Naive thymus-derived CD8-positive, alpha-beta T cell (primary cell): ENCODE measurements at places on chromosomes 11 and 22.

DNA sequence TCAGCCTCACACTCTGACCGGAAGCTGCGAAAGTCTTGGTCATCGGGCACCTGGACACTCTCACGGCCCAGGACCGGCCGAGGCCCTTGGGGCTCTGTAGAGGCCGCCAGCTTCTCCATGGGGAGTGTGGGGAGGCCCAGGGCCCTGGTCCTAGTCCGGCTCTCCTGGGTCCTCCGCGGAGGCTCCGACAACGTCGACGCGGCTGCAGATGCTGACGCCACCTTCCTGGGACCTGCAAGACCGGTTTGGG, 12.9 kb downstream of the STARD10 start:
- no peak for DNase-seq

DNA sequence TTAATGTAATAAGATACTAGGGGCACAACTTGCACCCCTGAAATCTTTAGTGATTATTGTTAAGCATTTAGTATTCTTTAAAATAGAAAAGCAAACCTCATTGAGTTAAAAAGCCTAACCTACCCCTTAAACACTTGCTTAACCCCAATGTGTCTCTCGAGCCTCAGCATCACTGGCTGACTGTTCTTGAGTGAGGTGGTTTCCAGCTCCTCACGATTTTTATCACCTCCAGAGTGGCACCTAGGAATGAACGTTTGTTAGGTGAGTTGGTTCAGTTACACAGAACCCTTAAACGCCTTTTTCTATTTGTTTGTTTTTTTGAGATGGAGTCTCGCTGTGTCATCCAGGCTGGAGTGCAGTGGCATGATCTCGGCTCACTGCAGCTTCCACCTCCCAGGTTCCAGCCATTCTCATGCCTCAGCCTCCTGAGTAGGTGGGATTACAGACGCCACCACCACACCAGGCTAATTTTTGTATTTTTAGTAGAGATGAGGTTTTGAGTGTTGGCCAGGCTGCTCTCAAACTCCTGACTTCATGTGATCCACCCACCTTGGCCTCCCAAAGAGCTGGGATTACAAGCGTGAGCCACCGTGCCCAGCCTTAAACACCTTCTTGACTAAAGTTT, 13.7 kb downstream of the YWHAH start:
- no peak for DNase-seq

DNA sequence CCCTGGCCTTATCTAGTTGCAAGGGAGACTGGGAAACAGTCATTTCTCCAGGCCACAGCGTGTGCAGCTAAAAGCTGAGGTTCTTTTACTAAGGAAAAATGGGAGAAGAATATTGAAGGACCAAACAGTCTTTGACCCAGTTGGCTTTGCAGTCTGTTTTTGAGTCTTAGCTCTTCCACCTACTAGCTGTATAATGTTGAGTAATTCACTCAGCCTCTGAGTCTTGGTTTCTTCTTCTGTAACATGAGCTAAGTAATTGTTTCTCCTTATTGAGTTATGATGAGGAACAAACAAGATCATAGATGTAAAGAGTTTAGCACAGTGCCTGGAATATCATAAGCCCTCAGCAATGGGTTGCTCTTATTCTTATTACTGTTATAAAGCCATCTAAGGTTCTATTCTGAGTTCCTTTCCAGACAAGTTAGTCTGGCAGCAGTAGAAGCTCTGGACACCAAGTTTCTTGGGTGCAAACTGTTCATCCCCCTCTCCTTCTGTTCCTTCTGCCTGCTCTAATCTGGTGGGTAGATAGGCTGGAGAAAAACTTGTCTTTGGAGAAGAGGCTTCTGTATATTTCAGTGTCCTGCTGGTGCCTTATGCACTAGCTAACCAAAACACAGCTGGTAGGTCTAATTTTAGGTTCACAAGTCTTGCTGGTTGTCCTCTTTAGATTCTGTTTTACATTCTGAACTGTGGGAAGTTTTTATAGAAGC, 13.5 kb downstream of the TRIM44 start:
- DNase-seq, result no peak

- DNase-seq, result no peak
Observed at GRCh38 chr11:89381094-89381493, 110.1 kb downstream of the NOX4 start.

DNA sequence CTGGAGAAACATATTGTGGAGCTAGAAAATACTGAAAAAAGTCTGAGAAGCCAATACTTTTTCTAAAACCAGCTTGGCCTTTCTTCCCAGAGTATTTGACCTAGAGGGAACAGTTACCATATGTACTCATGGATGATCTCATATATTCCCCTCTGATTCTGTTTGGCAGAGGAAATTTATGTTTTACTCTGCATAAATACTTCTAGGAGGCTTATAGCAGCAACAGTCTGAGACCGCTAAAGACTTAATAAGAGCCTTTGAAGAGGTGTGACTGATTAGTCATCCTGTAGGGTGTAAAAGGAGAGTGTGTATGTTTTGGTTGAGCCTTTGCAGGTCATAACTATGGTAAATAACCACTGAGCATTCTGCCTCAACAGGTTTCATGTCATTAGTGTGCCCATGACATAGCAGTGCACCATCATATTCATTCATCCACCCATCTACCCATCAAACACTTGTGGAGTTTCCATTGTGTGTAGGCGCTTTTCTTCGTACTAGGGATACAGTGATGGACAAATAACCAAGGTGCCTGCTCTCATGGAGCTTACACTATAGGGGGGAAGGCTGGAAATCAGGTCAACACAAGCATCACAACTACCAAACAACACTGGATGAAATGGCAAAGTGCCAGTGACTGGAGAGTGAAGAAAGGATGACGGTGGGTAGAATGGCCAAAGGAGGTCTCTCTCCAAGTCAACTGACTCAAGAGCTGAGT, 44.5 kb downstream of the TRAF6 start:
- DNase-seq, result no peak

GRCh38 chr22:33192156-33192555, 134.0 kb upstream of the SYN3 start:
- DNase-seq, result no peak

GRCh38 chr22:42451499-42452145, 19.4 kb upstream of the NFAM1 start:
- no peak for DNase-seq

DNA sequence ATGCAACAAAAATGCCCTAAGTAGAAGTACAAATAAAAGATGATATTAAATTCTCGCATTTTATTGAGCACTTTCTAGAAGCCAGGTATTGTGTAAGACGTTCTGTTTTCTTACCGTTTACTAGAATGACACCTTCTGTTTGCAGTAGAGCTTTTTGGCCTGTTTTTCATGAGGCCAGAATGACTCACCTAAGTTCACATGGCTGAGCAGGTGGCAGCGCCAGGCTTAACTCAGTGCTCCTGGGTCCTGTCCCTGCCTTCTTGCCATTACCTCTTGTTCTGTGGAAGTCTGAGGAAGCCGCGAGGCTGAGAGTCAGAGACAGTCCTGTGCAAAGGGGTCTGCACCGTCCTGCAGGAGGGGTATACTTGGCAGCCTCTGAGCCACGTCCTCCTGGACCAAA, 113.8 kb downstream of the ATXN10 start:
- no peak for DNase-seq

GRCh38 chr11:93145390-93145915, 52.3 kb downstream of the SLC36A4 start:
- DNase-seq, result no peak

- DNase-seq, result no peak
Observed at GRCh38 chr22:44030051-44030701, 6.1 kb downstream of the PARVB start.

DNA sequence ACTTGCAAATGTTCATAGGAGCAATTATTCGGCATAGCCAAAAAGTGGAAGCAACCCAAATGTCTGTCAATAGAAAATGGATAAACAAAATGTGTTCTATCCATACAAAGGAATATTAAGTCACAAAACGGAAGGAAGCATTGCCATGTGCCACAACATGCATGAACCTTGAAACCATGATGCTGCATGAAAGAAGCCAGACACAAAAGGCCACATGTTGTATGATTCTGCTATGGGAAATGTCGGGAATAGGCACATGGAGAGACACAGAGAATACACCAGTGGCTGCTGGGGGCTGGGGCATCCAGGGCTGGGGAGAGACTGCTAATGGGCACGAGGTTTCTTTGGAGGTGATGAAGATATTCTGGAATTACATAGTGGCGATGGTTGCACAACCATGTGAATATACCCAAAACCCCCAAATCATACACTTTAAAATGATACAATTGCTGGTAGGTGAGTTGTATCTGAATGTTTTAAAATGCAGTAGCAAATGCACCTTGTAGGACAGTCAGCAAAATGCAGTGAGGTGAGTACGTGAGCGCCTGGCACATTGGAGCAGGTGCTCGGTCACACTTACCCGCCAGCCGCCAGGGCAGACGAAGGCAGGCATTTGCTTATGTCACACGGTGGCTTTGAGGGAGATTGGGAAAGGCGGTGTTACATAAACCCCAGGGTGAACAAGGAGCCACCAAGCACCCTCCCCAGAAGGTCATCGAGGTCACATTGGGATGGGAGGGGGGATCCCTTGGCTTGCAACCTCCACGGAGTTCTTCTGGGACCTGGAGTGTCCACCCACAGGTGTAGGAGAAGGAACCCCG, 6.3 kb upstream of the OSM start:
- DNase-seq, result no peak

- DNase-seq, result no peak
Observed at GRCh38 chr11:65377036-65377435, 5.4 kb downstream of the SLC25A45 start.

GRCh38 chr11:72240461-72241290, 3.3 kb downstream of the PHOX2A start:
- DNase-seq, result no peak

DNA sequence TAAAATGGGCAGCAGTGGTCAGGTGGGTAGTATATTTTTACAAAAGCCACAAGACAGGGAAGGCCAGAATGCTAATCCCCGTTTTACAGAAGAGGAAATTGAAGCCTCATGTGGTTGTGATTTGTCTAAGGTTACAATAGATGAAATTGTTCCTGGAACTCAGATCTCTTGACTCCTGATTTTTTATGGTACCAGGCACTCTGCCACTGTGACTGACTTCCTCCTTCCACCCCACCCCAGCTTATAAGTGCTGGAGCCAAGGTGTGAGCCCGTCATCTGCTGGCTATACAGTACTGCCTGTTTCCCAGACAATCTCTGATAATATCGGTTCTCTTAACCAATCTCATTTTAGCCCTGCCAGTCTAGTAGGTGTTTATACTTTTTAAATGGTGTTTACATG, 1.9 kb downstream of the SLC5A1 start:
- DNase-seq, result no peak
